HTR-8/SVneo (cell line): ENCODE measurements at places on chromosomes 12 and 14.

- DNase-seq = no peak
Observed at GRCh38 chr12:54562750-54563356, 13.5 kb downstream of the PDE1B start.

DNA sequence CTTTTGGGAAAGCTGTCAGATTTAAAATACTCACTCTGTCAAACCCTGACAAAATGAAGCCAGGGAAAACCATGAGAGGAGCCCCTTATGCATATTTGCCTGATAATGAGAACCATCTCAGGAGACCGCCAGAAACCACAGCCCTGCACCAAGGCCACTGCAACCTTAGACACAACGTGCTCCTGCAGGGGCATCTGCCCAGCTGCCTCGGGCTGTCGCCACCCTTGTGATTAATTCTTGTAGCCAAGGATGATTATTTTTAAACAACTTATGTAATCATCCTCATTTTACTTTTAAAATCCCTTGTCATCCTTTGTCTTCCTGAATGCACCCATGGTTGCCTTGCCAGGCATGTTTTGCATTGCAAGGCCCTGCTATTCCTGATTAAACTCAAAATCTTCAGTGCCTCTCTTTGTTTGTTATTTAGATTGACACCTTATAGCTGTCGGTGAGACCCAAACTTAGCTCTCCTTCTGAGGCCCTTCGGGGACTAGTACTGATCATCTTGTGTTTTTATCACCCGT is 766.4 kb upstream of the TMEM132C start:
- DNase-seq = no peak

GRCh38 chr12:68959891-68960464 is 27.0 kb upstream of the CPM start:
- no peak for DNase-seq

DNA sequence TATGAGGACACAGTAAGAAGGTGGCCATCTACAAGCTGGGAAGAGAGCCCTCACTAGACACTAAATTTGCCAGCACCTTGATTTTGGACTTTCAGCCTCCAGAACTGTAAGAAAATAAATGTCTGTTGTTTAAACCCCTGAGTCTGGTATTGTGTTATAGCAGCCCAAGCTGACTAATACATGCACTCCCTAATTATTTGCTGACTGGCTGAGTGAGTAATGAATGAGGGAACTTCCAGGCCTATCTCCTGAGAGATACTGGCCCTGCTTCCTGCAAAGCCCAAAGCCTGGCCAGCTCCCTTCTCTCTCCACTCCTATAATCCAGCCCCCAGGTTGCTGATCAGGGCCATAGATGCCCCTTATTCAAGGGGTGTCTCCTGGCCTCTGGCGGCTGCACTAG is 120.0 kb upstream of the NOS1 start:
- DNase-seq = no peak

DNA sequence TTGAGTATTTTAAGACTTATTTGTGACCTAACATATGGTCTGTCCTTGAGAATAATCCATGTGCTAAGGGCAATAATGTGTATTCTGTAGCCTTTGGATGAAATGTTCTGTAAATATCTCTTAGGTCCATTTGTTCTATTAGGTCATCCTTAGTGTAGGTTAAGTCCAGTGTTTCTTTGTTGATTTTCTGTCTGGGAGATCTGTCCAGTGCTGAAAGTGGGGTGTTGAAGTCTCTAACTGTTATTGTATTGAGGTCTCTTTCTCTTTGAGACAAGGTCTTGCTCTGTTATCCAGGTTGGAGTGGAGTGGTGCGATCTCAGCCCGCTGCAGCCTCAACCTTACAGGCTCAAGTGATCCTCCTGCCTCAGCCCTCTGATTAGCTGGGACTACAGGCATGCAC is 108.0 kb downstream of the FIGNL2 start:
- no peak for DNase-seq
